Right atrium auricular region (tissue), 2 donors: ENCODE measurements at places on chromosomes 7 and 10. TPM values are rescaled to one million over a fixed set of nuclear protein-coding genes. Genes with fewer than 3 reads are reported as not detected.

- no peaks in the 10 kb centered on the region for H3K4me1 ChIP-seq
- no peak overlapping the region for H3K4me3 ChIP-seq
- H3K36me3 ChIP-seq: no peaks in the 10 kb centered on the region
- H3K27me3 ChIP-seq: no peaks in the 10 kb centered on the region
- no peak overlapping the region for H3K27ac ChIP-seq
Measured at GRCh38 chr10:90227217-90227656, 525.8 kb downstream of the KIF20B start.

DNA sequence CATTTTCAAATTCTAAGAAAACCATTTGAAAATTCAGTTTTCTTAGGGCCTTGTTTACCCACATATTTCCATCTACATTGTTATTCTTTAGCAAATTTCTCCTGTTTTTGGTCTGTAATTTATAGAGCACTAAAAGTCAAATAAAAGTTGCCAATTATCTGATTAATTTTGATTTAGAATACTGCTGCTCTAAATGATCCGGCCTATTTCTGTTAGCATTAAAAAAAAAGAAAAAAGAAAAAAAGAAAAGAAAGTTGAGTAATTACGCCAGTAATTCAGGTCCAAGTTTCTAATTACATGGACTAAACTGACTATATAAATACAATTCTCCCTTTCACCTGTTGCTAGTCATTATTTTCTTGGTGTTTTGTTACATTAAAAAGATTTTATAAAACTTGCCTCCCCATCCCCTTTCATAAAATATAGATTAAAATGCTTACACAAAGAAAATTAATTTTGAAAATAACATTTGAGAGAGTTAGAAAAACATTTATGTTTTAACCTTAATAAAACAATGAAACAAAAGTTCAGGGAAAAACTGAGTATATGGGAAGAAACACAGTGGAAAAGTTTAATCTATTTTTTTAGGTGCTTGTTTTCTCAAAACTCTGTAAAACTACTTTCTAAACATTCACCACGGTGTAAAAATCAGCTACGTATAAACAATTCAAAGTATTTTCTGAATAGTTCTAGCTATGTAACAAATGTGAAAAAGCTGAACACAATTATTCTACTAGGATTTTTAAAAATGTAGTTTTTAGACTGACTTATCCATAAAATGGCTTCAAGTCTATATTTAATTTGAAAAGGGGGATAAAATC lies 6.8 kb upstream of the COMMD3 start:
- no peaks in the 10 kb centered on the region for H3K36me3 ChIP-seq
- no peak for DNase-seq

DNA sequence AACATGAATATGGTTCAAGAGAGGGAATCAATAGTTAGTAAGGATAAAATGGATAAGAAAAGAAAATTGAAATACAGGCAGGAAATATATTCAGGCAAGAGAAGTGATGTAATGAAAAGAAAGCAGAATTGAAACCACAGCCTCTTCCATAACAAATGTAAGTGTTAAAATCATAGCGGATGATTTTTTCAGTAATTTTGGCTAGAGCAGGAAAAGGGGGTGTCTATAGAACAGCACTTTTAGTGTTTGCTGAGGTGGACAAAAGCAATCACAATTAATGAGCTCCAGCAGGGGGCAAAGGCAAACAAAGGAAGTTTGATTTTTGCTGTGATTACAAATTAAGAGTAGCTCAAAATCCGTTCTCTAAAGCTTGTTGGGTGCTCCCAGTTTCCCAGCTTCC lies 79.0 kb downstream of the TRIL start:
- H3K27me3 ChIP-seq: no peaks in the 10 kb centered on the region
- H3K36me3 ChIP-seq: no peaks in the 10 kb centered on the region
- no peak overlapping the region for H3K4me3 ChIP-seq
- DNase-seq: no peak
- H3K4me1 ChIP-seq: no peaks in the 10 kb centered on the region
- H3K27ac ChIP-seq: no peak overlapping the region

- H3K27me3 ChIP-seq: no peaks in the 10 kb centered on the region
- no peaks in the 10 kb centered on the region for H3K4me1 ChIP-seq
- no peaks in the 10 kb centered on the region for H3K36me3 ChIP-seq
- H3K4me3 ChIP-seq: no peak overlapping the region
- H3K27ac ChIP-seq: no peak overlapping the region
Measured at GRCh38 chr7:24057243-24057642, 226.7 kb upstream of the NPY start.

GRCh38 chr7:29207162-29207801 lies 12.7 kb downstream of the CHN2 start:
- no peaks in the 10 kb centered on the region for H3K36me3 ChIP-seq
- H3K4me3 ChIP-seq: no peak overlapping the region
- H3K4me1 ChIP-seq: no peaks in the 10 kb centered on the region
- no peaks in the 10 kb centered on the region for H3K27me3 ChIP-seq
- DNase-seq: no peak
- no peak overlapping the region for H3K27ac ChIP-seq

DNA sequence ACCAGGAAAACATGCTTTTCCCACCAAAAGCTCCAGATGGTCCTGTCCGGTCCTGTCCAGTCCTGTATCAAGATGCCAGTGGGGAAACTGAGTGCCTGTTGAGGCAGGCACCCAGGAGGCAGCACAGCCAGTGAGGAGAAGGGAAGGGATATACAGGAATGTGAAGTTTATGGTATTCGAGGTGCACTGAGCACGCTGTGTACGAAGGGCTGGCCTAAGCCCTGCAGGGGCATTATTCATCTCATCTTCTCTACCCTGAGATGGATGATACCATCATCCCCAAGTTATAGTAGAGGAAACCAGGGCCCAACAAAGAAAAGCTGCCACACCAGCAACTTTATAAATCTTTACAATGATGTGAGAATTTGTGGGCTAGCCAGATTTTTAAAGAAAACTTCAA lies 23.4 kb upstream of the FXYD4 start:
- no peaks in the 10 kb centered on the region for H3K36me3 ChIP-seq
- DNase-seq: no peak
- H3K27ac ChIP-seq: no peak overlapping the region
- H3K4me3 ChIP-seq: no peak overlapping the region

GRCh38 chr7:5210751-5211338 lies 20.8 kb downstream of the WIPI2 start:
- H3K36me3 ChIP-seq: peaks cover 37% of the 10 kb centered on the region
- H3K4me1 ChIP-seq: peaks cover 7% of the 10 kb centered on the region
- H3K27me3 ChIP-seq: no peaks in the 10 kb centered on the region
- no peak for DNase-seq
- H3K27ac ChIP-seq: no peak overlapping the region
- no peak overlapping the region for H3K4me3 ChIP-seq

- no peaks in the 10 kb centered on the region for H3K27me3 ChIP-seq
- H3K4me3 ChIP-seq: no peak overlapping the region
- H3K36me3 ChIP-seq: peaks cover 8% of the 10 kb centered on the region
- no peak for DNase-seq
Measured at GRCh38 chr10:96960872-96961271, 128.8 kb downstream of the LCOR start.

DNA sequence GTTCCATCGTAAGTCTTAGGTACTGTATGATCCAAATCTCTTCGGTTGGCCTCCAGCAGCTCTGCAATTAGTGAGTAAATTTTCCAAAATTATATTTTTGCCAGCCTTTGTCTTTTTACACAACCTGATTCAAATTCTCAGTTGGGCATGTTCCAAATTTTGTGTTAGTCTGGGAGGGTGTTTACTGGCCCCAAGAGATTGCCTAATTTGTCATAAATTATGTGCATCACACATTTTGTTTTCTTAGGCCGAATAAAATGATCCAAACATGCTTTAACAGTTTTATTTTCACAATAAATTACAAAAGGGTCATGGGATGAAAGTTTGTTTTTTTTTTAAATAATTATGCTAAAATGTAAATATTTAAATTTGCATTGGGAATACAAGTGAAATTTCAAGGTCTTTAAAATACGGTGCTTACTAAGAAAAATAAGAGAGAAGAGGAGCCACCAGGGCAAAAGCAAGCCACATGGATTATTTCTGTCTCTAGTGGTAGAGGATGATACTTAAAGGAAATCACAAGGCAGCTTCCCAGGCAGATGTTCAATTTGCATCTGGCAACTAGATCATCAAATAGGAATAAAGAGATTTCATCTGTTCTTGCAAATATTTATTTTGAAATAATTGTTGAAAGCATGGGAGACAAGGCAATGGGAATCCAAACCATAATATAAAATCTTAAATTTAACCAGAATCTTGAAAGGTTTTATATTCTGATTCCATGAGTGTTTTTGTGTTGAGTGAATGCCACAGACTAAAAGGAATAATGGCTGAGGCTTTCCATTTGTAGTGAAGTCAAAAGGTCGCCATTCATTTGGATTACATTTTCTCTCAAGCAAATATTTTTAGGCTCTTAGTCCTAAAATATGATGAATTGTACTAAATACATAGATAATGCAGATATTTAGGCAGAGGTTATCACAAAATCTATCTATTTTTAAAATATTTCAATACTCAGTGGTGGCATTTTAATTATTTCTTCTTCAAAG lies 111.1 kb downstream of the MDFIC start:
- no peak overlapping the region for H3K27ac ChIP-seq
- no peak for DNase-seq
- no peaks in the 10 kb centered on the region for H3K4me1 ChIP-seq

- no peak overlapping the region for H3K27ac ChIP-seq
- H3K4me1 ChIP-seq: no peaks in the 10 kb centered on the region
- H3K4me3 ChIP-seq: no peak overlapping the region
- no peaks in the 10 kb centered on the region for H3K27me3 ChIP-seq
- DNase-seq: no peak
Measured at GRCh38 chr7:132703742-132704141, 127.5 kb upstream of the PLXNA4 start.

DNA sequence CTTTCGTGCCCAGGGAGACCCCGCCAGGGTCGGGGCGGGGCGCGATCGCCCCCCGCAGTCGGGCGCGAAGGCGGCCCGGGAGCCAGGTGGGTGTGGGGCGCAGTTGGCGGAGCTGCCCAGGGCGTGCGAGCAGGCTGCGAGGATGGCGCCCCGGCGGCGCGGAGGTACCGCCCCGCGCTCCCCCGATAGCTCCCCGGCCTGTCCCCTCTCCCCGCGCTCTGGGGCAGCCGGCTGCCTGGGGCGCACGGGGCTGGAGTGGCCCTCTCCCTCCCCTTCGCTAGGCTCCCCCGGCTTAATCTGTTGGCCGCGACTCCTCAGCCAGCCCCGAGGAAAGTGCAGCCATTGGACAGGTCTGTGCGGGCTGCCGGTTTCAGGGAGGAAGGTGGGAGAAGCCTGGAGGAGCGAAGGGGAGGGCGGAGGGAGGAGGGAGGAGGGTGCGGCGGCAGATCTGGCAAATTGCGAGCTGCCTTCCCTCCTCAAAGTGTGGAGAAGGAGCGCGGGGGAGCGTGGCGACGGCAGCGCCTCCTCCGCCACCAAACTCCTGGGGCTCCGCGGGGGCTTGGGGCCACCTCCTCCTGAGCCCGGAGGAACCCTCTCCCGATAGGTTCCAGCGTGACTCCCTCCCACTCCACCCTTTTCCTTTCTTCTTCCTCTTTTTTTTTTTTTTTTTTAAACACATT lies 361 bp upstream of the PLXDC2 start:
- H3K4me1 ChIP-seq: peaks cover 15% of the 10 kb centered on the region
- peak overlapping the region; percentile 83 for H3K27ac ChIP-seq
- no peaks in the 10 kb centered on the region for H3K27me3 ChIP-seq
- peak overlapping the region; percentile 75 for H3K4me3 ChIP-seq
- peak; percentile 87 for DNase-seq

DNA sequence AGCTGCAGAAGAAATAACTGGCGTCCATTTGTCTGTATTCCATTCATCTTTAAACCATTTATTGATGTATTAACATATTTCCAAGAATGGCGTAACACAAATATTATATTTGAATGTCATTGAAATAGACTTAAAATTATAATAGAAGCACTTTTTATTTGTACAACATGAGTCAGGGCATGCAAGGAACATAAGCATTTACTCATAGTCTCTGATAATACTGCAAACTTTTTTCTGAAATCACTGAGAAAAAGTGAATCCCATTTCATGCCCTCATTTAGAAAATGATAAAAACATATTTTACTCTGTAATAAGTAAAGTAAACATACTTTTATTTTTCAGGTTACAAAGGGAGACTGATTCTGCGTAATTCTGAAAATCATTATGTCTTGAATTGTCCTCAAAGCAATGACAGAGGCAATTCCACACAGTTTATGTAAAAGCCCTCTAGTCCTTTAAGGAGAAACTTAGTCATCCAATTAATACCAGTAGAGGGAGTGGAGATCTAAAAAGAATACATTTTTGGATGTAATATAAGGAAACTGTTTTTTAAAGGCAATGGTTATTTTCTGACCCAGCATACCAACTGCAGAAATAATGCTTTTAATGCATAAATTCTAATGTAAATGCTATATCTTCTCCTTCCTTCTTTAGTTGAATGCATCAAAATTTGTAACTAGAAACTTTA lies 58.1 kb downstream of the AGMO start:
- H3K36me3 ChIP-seq: no peaks in the 10 kb centered on the region
- no peaks in the 10 kb centered on the region for H3K27me3 ChIP-seq
- no peaks in the 10 kb centered on the region for H3K4me1 ChIP-seq
- no peak for DNase-seq

GRCh38 chr10:80459047-80459865 lies 5.1 kb downstream of the TSPAN14 start:
- H3K36me3 ChIP-seq: no peaks in the 10 kb centered on the region
- no peaks in the 10 kb centered on the region for H3K27me3 ChIP-seq
- H3K27ac ChIP-seq: peak overlapping the region; percentile 80
- H3K4me1 ChIP-seq: no peaks in the 10 kb centered on the region

DNA sequence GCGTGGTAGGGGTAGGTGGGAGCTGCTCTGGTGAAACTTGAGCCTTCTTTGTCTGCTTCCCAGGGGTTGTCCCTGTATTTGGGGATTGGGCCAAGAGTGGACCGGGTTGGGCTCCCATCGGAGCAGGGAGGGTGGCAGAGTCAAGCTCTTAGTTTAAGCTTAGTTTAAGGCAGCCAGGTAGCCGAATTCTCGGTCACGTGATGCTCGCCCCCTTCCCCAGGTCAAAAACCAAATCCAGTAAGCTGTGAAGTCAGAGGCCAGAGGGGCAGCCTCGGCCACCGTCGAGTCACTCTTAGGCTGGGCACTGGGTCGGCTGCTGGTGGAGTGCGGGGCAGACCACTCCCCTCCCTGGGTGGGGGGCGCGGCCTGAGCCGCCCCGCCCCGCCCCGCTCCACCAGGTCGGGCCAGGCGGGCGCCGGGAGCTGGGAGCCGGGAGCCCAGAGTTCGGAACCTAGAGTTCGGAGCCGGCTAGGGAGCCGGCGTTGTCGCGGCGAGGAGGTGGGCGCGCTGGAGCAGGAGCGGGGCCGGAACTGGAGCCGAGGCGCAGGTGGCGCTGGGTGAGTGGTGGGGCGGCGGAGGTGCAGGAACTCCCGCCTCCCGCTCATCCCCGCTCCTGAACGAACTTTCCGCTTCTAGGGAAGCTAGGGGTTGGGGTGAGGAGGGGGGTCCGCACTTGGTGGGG lies 2.8 kb upstream of the LZTS2 start:
- peak overlapping the region; percentile 93 for H3K4me3 ChIP-seq
- no peaks in the 10 kb centered on the region for H3K4me1 ChIP-seq
- H3K36me3 ChIP-seq: peaks cover 9% of the 10 kb centered on the region
- no peak for DNase-seq
- no peaks in the 10 kb centered on the region for H3K27me3 ChIP-seq

The FFAR4 gene
- not detected for total RNA-seq

The HOXA4 gene
- 1.2 TPM for total RNA-seq

The SPDYE6 gene
- not detected for total RNA-seq

The OR6V1 gene
- total RNA-seq: not detected

The NYAP1 gene
- 1.5 TPM for total RNA-seq

The CWF19L1 gene
- total RNA-seq: 8.1 TPM

The FIGNL1 gene
- total RNA-seq: 4.7 TPM

The INMT gene
- 88.9 TPM for total RNA-seq

The ANKRD7 gene
- 1.1 TPM for total RNA-seq

The NEUROG3 gene
- not detected for total RNA-seq

The CC2D2B gene
- 0.98 TPM for total RNA-seq
